ENCODE measurements at places on chromosomes 5 and 9.

- no peak for ATAC-seq
Measured at GRCh38 chr5:3818624-3819023, 223.0 kb downstream of the IRX1 start.

- ATAC-seq: peak; percentile 91
Measured at GRCh38 chr9:5510360-5510931, at the start of gene PDCD1LG2. Gene PDCD1LG2, plus strand, starts transcription at chr9:5510531. Its CDS starts 12,016 bp downstream, at chr9:5522547.

DNA sequence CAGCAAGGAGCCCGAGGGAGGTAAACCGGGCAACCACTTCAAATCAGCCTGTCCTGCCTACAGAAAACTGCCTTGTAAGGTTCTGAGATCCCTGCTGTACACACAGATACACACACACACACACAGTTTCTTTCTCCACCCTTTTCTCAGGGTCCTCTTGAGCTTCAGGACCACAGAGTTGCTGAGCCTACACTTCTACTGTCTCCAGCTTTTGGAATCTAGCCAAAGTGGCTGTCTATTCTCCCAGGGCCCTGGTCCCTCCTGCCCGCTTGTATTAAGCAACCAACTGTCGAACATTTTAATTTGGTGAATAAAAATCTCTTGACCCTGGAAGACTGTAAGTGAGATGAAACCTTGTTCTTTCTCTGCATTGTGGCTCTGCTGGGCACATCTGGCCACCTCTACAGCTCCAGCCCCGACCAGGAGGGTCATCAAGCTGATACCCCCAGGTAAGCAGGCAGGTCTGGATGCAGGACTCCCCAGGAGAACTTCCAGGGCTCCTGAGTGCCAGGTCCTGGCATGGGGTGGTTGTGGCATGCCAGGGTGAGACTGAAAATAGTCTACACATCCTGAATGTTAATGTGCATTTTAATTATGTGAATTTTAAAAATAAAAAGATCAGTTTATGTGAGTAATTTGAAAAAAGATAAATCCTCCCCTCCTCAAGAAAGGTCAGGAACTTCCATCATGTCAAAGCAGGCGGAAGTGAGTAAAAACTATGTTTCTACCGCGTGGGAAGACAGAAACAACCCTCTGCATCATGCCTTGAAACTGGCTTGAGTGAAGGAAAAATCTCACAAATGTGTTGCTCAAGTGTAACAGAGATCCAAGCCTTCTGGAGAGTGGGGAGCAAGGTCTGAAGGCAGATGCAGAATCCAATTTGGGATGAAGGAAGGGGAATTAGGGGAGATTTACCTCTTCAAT is 15.0 kb upstream of the S1PR3 start:
- no peak for ATAC-seq

- no peak for ATAC-seq
Measured at GRCh38 chr9:136389396-136389795, 10.6 kb downstream of the SNAPC4 start.

- no peak for ATAC-seq
Measured at GRCh38 chr5:178404987-178405386, 172.4 kb upstream of the PHYKPL start.

DNA sequence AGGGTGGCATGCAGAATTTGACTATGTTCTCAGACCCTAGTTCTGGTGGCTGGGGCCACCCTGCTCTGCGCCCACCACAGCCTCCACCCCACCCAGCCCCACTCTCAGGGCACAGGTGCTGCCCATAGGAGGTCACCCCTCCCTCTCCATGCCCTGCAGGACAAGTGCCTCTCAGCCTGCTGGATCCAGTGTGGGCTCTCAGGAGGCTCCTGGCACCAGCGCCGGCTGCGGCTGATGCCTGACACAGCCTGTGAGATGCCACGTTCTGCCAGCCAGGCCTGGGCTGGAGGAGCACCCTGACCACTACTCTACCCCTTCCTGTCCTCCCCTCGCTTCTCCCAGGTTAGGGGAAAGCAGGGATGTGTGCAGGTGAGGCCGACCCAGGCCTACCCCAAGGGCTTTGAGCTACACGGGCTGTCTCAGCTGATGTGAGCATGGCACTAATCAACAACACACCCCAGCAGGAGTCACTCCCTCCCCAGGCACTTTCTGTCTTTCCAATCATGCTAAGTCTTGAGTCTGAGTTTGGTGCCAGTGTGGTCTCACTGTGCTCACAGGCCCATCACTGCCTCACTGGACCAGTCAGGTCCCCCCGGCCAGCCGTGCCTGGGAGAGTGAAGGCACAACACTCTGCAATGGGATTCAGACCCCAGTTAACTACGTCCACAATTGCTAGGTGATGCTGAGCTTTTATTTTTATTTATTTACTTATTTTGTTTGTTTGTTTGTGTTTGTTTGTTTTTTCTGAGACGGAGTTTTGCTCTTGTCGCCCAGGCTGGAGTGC is 12.1 kb upstream of the BARX1 start:
- no peak for ATAC-seq

DNA sequence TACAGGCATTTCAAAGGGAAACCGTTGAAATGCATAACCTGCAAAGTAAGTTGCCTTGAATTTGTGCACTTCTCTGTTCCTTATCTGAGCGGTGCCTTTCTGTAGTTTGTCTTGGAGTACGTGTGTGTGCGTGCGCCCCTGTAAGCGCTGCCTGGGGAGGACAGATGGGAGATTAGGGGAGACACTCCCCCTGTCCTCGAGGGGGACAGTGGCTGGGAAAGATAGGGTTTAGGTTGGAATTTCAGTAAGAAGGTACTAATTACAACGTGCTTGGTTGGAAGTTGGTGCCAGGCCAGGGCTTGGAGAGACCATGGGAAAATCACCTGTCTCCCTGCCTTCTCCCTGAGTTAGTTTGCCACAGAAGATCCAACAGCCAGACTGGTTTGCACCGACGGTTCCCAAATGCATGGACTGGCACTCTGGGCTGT is 73.2 kb downstream of the PIK3R1 start:
- ATAC-seq: no peak

All from activated CD4-positive, CD25-positive, alpha-beta regulatory T cell treated with anti-CD3 and anti-CD28 coated beads, Interleukin-2, amount 50 U/mL, for 24 hours (primary cell).